ENCODE measurements at places on chromosomes 2 and 18. TPM values are rescaled to one million over a fixed set of nuclear protein-coding genes. Genes with fewer than 3 reads are reported as not detected.

Gene TUBA3E
- total RNA-seq, result not detected

Gene B3GNT7
- total RNA-seq, result 3.4 TPM

Gene CD8B2
- 0.11 TPM for total RNA-seq

Gene OXER1
- 4.3 TPM for total RNA-seq

Gene CNTNAP5
- total RNA-seq, result 16.3 TPM

Gene CRYGD
- 823 TPM for total RNA-seq

Gene MORN2
- total RNA-seq, result 17.5 TPM

Gene CKAP2L
- total RNA-seq, result 8.0 TPM

Gene KLHL41
- total RNA-seq, result 209 TPM

Gene LIMS2
- total RNA-seq, result 11.2 TPM

Gene KIAA2012
- total RNA-seq, result not detected

Gene VWA3B
- total RNA-seq, result not detected

Gene UPP2
- total RNA-seq, result 0.33 TPM

Gene PRKD3
- total RNA-seq, result 84.2 TPM

Gene IFT172
- 57.2 TPM for total RNA-seq

Gene SIX2
- total RNA-seq, result 12.4 TPM

Gene HOXD13
- not detected for total RNA-seq

Gene ZEB2
- total RNA-seq, result 322 TPM

Gene TCF7L1
- total RNA-seq, result 7.4 TPM

Gene CNOT11
- total RNA-seq, result 17.7 TPM

Gene SERPINB4
- not detected for total RNA-seq

Gene SERPINB5
- 6.3 TPM for total RNA-seq

Gene LYPD1
- 15.8 TPM for total RNA-seq

Gene TMEM163
- 4.7 TPM for total RNA-seq

Gene PAIP2B
- 20.4 TPM for total RNA-seq

Gene SULT1C2
- total RNA-seq, result 3.9 TPM

Gene MRPS9
- total RNA-seq, result 26.4 TPM

Gene LIMS3
- 3.5 TPM for total RNA-seq
